RCC 7860 (cell line): ENCODE measurements at places on chromosomes 7 and 10.

DNA sequence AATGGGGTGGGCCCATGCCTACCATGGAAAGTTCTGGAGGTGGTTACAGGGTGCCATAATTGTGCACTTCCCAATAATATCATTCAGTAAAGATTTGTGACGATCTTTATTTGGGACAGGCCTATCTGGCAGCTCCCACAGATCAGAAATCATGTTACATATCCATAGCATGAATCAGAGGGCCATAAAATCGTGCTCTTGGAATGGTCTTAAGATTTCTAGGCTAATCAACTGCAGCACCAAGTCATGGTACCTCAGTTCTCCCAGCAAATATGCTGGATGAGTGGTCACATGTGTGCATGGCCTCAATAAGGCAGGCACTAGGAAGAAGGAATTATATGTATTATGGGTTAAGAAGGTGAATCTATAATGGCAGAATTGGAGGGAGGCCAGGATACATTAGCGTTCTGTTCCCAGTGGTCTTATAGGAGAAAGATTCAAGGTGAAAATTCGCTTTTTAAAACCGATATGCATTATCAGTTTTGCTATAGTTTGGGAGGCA lies 134.7 kb downstream of the NRP1 start:
- DNase-seq, result no peak

DNA sequence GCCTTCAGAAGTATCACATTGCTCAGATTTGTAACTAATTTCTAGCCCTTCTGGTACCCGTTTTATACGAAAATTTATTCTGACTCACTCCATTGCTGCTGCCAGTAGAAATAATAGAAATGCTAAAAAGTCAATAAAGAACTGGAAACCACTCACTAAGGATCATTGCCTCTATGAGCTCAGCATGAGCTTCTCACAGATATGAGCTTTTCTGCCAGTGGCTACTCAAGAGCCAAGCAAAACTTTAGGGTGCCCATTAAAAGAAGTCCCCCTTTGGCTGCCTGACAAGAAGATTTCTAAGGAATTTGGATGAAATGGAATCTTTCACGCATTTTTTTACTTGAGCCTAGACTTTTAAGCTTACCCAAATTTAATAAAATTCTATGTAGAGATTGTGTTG lies 52.5 kb downstream of the GPR37 start:
- no peak for DNase-seq

- no peak for DNase-seq
Measured at GRCh38 chr10:130713135-130713534, 576.9 kb downstream of the GLRX3 start.

DNA sequence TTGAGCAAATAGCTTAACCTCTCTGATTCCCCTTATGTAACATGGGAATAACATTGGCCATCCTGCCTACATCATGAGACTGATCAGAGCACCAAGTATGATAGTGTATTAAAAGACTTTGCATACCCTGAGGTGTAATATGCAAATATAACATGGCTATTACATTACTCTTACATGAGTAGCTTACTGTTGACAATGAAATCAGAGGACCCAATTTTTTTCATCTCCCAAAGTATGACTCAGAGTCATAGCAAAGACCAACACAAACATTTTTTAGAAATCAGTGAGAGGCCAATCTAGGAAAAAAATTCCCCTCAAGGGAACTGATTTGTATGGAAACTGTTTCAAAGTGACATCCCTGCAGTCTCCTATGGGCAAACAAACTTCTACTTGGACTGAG lies 47.0 kb upstream of the TMEM140 start:
- DNase-seq, result no peak

DNA sequence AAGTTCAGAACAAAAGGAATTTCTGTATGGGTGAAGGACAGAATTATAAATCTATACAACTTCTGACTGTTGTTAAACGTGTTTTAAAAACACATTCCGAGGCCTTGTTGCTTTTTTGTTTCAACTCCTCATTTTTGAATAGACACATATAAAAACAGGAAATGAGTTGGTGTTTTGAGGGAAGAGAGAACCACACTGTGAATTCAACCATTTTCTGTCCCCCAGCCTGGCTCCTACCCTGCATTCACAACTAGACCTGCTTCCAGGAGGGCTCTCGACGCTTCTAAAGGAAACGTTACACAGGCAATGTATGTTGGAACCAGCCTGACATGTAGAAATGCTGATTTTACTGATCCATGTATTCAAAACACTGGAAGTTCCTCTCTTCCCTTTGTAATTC lies 76.5 kb downstream of the OR13A1 start:
- DNase-seq, result no peak

- no peak for DNase-seq
Measured at GRCh38 chr10:133475821-133476640, 22.3 kb downstream of the SCART1 start.

DNA sequence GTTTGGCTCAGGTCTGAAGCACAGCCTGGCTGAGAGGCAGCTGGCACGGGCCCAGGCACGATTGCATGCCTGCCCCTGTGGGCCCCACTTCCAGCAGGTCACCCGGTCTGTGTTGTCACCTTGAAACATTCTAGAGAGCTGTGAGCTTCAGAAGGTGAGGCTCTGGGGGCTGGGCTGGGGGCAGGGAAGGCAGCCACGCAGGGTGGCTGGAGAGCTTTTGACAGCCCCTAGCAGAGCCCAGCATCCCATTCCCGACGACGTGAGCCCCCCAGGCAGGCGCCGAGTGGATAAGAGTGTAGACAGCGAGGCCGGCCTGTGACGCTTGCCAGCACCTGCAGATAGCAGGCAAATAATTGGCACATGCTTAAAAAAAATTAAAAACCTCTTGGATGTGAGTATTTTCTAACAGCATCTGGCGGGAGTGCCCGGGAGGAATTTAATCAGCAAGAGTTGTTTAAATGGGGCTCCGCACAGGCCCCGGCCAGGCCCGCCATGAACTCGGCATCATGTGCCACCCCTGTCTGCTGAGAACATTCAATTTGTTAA lies 212.0 kb upstream of the TBX20 start:
- DNase-seq, result no peak

DNA sequence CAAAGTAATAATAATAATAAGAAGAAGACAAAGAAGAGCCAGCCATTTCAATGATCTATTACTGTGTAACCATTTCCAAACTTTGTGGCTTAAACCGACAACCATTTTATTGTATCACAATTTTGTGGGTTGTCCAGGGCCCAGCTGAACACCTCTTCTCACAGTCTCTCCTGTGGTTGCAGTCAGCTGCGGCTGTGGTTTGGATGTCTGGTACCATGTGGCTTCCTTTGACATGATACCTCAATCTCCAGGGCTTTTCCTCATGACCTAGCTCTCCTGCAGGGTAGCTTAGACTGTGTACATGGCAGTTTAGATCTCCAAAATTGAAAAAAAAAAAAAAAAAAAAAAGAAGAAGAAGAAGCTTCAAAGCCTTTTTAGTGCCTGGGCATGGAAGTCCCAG lies 72.6 kb upstream of the NFKB2 start:
- peak; percentile 49 for DNase-seq

DNA sequence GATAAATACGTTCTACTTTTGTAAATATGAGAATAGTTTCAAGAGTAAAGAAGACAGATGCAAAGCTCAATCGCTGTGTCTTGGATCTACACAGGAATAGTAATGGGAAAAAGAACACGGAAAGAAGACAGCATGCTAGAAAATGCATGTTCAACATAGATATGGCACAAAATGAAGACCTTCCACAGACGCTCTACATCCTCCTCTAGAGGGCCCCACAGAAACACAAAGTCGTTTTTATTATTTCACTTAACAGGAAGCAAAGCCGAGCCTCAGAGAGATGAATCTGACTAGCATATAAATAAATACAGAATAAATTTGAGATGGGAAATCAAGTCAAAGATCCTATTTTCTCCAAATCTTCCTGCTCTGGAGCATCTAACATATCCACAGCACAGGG lies 292.6 kb downstream of the PARD3 start:
- no peak for DNase-seq

DNA sequence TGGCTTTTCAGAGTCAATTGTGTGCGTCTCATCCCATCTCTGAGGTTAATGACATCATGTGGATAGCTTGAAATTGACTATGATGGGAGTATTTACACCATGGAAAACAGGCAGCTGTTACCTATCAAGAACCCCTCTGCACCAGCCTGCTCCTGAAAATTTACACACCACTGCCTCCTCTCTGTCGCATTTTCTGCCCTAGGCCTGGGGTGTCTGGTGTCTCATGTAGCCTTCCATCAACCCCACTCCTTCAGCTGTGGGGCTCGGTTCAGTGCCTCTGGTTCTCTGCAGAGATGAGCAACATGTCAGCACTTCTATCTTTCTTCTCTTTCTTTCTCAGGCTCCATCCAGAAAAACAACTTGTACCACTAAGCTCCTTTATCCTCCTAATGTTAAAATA lies 600.5 kb downstream of the TYW1 start:
- no peak for DNase-seq

DNA sequence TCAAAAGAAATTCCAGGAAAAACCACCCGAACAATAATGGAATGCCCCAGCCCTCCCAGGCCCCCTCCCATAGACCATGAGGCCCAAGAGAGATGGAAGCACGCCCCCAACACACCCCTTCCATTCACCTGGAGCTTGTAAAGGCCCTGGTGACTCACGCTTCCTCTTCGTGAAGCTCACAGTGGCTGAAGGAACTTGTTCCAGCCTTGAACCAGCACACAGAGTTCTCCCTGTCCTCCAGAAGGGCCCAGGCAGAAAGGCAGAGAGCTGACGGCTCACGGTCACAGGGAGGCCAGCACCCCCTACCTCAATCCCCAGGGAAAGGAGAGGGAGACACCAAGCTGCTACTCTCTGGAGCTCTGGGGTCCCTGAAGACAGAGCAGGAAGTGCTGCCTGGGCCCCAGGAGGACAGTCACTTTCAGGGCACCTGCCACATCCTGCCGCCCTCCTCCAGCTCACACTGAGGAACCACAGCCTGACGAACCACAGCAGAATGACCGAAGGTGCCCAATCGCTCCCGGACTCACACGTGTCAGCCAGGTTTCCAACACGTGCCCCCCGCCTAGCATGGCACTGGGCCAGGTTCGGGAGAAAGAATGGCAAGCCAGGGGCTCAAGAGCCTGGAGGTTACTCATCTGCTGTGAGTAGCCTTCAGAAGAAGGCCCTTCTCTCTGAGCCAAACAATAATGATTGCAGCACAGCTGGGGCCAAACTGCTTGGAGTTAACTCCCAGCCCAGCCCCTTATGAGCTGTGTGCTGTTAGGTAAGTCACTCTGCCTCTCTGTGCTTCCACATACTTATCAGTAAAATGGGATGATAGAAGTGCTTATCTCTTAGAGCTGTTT lies 52.8 kb downstream of the DLG5 start:
- peak; percentile 96 for DNase-seq

GRCh38 chr7:72016574-72016973 lies 395.6 kb downstream of the CALN1 start:
- no peak for DNase-seq

- no peak for DNase-seq
Measured at GRCh38 chr10:130357226-130357625, 221.0 kb downstream of the GLRX3 start.

- DNase-seq, result no peak
Measured at GRCh38 chr7:128419257-128419656, 9.5 kb upstream of the IMPDH1 start.

- no peak for DNase-seq
Measured at GRCh38 chr7:134966691-134967090, 19.6 kb upstream of the AGBL3 start.

- DNase-seq, result no peak
Measured at GRCh38 chr7:34015651-34016050, 110.3 kb downstream of the BMPER start.

DNA sequence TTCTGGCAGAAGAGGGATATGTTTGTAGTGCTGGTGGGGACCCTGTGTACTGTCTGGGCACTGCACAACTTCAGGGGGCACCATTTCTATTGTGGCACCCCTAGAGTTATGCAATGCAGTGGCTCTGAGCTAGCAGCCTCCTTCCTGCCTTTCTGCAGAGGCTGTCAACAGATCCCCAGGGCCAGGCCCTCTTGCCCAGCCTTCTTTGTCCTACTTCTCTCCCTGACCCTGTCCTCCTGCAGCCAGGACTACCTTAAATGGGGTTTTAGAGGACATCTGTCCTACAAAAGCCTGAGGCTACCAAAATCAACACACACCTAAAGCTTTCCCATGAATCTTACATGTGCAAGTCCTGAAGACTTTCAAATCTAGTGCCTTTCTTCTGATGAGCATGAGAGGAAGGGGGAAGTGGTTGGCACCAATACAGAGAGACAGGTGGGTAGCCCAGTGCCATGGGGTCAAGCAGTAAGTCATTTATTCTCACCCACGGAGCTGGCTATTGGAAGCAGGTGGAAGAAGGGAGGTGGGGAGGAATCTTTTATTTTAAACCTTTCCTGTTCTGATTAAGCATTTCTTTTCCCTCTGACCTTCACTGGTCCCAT lies 2.4 kb downstream of the SPOCK2 start:
- no peak for DNase-seq

DNA sequence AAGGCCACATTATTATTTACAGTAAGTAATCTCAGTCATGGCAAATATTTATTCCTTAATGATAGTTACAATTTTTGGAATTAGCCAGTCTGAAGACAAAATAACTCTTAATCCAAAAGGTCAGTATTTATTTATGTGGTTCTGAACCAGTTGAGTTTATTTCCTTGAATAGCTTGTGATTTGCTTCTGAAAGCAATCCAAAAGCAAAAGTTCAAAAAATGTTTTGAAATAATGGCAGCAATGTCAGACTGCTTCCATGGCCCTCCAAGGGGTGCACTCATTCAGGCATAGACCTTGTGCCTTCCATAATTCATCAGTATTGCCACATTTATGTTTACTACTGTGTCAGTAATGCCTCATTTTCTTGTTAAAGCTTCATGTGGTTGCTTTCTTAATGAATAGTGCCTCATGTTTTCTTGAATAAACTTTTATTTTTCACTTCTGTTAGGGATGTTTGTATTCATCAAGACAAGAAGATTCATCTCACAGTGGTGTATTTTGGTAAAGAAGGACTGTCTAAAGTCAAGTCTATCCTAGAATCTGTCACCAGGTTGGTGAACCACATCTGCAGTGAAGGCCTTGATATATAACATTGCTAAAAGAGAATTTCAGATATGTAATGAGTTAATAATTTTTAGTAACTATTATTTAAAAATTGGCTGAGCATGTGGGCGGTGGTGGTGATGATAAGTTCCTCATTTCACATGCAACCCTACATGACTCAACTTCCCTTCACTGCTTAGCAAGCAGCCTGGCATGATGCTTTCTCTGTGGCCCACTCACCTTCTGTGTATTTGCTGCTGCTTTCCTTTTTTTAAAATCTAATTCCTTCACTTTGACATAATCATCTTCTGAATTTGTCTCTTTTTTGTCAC lies 22.0 kb downstream of the CSGALNACT2 start:
- peak; percentile 20 for DNase-seq

DNA sequence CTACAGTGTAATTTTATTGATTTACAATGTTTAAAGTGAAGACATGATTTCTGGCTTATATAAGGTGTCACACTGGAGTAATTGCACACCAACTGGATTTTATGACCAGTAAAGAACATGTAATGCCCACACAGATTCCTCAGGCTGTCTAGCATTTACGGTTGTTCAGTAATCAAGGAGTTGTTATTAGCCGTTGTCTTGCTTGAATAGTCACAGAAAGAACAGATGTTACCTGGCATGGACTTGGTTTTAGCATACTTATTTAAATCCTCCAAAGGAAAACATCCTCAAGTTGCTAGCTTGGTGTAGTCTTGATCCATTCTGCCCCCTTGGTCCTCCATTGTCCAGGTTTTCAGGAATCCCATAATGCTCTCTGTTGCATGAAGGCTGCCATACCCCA lies 65.8 kb downstream of the POU6F2 start:
- no peak for DNase-seq

- no peak for DNase-seq
Measured at GRCh38 chr10:125164421-125164820, 4.1 kb upstream of the CTBP2 start.

GRCh38 chr10:61279400-61279799 lies 173.8 kb downstream of the TMEM26 start:
- no peak for DNase-seq
